ENCODE measurements at places on chromosomes 6 and 20.
A peak's percentile ranks its signal among the peaks of the same experiment; 100 is the strongest.

DNA sequence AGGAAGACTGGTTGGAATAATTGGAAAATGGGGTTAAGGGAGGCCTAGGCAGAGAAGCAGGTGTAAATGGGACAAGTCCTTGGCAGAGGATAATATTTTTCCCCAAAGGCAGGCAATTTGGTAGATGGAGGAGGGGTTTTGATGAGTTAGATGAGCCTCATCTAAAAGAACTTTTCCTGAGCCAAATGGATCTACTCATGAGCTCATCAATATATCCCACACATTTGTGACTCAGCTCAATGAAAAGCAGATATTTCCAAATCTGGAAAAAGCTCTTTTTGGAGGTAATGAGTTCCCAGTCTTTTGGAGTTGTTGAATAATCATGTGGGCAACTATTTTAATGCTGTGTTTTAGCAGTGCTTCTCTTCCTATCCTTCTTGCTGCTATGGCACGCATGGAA lies 685.5 kb upstream of the CITED2 start:
- DNase-seq: no peak

GRCh38 chr6:91213229-91213901 lies 626.5 kb upstream of the MAP3K7 start:
- no peak for DNase-seq

GRCh38 chr6:105596284-105596755 lies 193.4 kb upstream of the PREP start:
- no peak for DNase-seq

DNA sequence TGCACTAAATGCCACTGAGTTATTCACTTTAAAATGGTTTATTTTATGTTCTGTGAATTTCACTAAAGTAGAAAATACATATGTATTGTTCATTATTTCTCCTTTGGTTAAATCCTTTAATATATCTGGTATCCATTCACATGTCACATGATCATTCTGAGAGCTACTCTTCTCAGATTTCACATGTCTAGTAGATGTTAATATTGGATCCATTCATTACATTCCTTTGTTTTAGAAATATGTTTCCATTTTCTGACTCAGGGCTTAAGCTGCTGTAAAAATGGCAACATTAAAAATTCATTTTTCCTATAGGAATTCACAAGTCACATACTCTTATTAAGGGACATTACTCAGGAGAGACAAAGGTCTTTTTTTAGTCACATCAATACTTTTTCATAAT lies 205.4 kb downstream of the ZFAND3 start:
- DNase-seq: no peak

GRCh38 chr20:63854766-63855362 lies 6.4 kb upstream of the ABHD16B start:
- DNase-seq: no peak

DNA sequence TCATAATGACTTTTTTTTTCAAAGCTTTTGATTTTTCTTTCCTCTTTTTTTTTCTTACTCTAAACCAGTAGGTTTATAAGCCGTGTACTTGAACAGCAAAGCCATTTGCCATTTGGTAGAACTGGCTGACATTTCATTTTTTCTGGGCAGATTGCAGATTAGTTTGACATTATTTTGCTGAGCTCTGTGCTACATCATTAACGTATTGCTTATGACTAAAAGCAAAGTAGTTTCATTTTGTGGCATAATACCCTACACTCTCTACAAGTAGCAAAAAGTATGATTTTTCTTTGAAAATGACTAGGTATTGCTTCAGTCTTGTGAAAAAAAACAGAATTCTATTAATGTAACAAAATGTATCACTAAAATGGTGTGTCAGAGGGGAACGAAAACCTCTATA lies 141.3 kb downstream of the GRIK2 start:
- DNase-seq: no peak

- DNase-seq: no peak
Measured at GRCh38 chr6:107033126-107033525, 5.1 kb downstream of the MTRES1 start.

GRCh38 chr6:168450917-168451316 lies 9.9 kb downstream of the SMOC2 start:
- DNase-seq: no peak

DNA sequence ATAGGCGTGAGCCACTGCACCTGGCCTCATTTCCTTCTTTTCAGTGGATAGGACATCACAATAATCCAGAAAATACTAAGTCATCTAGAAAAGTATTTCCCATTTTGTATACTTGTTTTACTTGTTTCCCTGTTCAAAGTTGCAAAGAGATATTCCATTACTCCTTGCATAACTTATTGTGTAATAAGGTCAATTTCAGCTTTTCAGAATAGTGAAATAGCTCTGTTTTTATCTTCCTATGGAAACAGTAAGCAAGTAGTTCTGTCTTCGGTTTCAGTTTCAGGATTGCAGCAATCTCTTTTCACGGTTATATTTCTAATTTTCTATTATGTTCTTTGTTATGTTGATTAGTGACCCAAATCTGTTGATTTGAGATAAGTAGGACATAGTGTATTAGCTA lies 6.0 kb downstream of the STX11 start:
- no peak for DNase-seq

DNA sequence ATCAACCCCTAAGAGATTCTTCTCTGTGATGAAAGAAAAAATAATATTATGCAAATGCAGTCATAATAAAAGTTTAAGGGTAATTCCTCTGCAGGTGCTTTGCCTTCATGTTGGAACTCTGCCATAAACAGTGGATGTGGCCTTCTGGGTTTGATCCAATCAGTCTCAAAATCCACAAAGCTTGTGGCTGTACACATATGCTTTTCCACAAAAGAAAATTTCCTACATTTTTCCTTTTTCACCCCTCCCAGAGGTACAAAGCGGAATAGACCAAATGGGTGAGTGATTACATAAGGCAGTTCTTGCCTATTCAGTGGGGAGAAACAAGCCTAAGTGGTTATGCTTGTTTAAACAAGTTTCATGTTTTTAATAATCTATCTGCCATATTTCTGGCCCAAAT lies 16.7 kb downstream of the CALHM5 start:
- DNase-seq: no peak

DNA sequence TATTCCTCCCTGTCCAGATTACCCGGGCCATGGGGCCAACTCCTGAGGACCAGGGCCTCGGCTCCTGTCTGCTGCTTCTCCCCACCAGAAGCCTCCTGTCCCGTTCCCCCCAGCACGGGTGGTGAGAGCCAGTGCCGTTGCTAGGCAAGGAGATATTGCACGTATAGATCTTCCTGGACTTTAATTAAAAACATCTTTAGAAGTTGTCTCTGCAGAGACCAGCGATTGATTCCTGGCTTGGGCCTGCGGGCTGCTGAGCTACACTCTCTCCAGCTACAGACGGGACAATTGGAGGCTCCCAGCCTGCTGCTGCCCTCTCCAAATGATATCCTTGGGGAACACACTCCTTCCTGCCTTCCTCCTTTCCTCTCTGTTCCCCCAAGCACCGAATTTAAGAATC lies 74.6 kb downstream of the CDH22 start:
- no peak for DNase-seq

DNA sequence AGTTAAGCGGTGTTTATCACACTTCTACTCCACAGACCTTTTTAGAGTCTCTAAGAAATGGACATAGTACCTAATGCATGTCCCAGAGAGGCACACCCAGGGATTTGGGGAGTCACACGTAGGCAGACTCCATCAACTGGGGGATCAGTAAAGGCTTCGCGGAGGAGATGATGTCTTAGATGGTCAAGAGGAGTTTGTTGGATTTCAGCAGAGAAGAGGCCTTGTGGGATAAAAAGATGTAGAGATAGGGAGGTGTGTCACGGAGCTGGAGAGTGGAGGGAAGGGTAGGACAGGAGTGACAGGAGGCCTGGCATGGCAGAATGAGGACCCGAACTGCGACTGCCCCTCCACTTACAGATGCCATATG lies 9.1 kb downstream of the DYNLRB1 start:
- no peak for DNase-seq

- no peak for DNase-seq
Measured at GRCh38 chr6:45514454-45515230, 136.9 kb upstream of the SUPT3H start.

GRCh38 chr6:110039981-110040383 lies 61.9 kb downstream of the GPR6 start:
- DNase-seq: peak; percentile 34

DNA sequence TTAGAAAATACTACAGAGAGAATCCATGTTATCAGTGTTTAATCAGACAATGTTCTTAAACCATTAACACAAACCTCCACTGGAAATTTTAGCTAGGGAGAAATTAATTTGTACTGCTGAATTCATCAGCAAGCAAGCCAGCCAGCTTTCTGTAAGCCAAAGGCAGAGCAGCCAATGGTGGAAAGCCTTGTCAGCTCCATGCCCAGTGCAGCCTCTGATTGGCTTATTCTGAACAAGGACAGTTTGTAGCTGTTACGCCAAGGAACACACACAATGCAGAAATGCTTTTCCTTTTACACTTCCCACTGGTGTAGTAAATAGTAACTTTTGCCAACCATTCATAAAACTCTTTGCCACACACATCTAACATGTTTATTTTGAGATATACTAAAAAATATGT lies 265.0 kb downstream of the TENT5A start:
- no peak for DNase-seq

DNA sequence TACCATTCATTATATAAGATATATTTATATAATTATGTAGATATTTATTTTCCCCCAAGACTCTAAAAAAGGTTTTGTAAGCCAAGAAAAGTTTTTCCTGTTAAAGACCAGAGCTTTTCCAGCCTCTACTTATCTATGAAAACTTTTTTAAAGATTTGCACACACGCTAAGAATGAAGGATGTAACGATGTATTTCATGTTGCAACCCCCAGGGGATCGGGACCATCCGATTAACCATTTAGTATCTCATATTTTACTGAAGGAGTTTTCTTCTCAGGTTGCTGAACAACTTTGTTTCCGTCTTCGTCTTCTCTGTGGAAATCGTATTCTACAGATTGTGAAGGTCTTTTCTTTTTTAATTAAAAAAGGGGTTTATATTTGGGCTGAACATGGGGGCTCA lies 70.0 kb upstream of the SASH1 start:
- DNase-seq: no peak

DNA sequence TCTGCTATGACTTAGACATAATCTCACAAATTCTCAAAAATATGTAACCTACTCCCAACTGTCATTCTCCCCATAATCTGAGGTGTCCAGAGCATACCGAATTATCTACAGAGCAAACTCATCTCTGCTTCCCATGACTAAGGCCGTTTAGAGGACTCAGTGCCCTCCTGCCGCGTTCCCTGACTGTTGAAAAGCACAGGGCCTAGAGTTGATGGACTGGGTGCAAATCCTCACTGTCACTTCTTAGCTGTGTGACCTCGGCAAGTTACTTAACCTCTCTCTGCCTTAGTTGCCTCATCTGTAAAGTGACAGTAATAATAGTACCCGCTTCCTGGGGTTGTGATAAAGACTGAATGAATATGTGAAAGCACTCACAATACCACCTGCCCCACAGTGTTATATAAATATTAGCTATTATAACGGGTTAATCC lies 4.7 kb upstream of the TUBB2A start:
- no peak for DNase-seq

GRCh38 chr6:168027521-168027920 lies 30.1 kb downstream of the KIF25 start:
- DNase-seq: no peak

DNA sequence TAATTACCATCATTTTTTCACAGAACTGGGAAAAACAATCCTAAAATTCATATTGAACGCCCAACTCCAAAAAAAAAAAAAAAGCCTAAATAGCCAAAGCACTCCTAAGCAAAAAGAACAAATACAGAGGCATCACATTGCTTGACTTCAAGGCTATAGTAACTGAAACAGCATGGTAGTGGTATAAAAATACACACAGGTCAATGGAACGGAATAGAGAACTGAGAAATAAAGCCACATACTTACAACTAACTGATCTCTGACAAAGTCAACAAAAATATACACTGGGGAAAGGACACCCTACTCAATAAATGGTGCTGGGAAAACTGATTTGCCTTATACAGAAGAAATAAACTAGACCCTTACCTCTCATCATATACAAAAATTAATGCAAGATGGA lies 89.6 kb downstream of the MRAP2 start:
- no peak for DNase-seq

GRCh38 chr6:11246722-11247121 lies 14.3 kb upstream of the NEDD9 start:
- no peak for DNase-seq

- DNase-seq: no peak
Measured at GRCh38 chr6:168542301-168542700, 101.3 kb downstream of the SMOC2 start.

GRCh38 chr6:35063701-35064280 lies 77.3 kb downstream of the TCP11 start:
- no peak for DNase-seq

DNA sequence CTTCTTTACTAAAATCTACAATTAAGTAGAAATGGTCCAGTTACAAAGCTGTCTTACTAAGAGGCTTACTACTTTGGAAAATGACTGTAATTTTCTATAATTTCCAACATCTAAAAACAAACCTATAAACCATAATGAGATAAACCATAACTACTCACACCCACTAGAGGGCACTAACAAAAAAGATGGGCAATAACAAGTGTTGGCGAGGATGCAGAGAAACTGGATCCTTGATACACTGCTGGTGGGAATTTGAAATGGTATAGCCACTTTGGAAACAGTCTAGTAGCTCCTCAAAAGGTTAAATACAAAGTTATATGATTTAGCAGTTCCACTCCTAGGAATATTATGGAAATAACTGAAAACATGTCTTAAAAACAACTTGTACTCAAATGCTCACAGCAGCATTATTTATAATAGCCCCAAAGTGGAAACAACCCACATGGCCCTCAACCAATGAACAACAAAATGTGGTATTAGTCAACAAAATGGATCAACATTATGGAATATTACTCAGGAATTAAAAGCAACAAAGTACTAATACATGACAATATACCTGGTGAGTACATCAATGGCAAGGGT lies 50.6 kb downstream of the GJA10 start:
- DNase-seq: peak; percentile 22

DNA sequence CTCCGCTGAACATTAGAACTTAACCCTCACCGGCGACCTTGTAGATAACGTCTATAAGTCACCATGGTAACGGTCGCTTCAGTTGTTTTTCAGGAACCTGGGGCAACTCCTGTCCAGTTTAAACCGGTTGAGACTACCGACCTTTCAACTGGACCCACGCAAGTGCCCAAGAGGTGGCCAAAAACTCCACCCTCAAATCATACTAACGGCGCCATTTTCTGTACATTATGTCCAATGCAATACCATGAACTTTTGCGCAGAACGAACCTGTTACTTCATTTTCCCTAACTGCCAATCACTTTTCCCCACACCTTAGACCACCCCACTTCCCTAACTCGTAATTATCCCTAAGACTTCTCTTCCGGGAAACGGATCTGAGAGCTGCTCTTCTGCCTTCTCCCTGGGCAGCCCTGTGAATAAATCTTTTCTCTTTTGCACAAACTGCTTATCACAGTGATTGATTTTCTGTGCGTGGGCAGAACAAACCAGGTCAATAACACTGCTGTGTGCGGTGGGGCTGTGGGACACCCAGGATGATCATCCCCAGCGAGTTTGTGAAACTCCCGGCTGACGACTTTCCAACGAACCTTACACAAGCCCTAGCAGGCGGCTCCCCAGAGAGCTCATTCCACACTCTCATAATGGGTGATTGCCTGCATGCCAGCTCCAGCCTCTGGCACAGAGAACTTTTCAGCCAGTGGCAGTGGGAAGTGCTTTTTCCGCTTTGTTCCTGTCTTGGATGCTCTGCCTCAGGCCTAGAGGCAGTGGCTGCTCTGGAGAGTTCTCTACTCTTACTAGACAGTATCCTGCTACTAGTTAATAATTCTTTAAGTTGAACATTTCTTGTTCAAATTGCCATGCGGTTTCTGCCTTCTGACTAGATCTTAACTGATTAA lies 28.6 kb downstream of the GPX5 start:
- DNase-seq: no peak
